ENCODE measurements at places on chromosomes 7 and 10.

- DNase-seq: peak; percentile 81
Observed at GRCh38 chr7:124692425-124692824, 73.2 kb downstream of the GPR37 start.

GRCh38 chr10:90031776-90032175, 330.4 kb downstream of the KIF20B start:
- no peak for DNase-seq

DNA sequence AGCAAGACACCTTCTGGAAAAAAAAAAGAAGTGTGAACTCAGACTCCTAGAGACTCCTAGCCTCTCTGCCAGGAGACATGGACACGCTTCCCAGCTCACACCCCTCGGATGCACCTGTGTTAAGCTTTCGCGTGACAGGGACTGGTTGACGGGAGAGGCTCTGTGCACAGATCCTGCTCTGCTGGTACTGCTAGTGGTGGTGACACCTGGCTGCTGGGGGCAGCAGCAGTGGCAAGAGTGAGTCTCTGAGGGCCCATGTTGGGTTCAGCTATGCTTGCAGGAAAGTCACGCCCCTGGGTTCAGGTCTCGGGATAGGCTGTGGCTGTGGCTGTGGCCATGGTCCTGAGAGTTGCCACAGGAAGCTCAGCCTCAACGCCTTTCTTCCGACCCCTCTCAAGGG, 81.1 kb downstream of the XRCC2 start:
- no peak for DNase-seq

DNA sequence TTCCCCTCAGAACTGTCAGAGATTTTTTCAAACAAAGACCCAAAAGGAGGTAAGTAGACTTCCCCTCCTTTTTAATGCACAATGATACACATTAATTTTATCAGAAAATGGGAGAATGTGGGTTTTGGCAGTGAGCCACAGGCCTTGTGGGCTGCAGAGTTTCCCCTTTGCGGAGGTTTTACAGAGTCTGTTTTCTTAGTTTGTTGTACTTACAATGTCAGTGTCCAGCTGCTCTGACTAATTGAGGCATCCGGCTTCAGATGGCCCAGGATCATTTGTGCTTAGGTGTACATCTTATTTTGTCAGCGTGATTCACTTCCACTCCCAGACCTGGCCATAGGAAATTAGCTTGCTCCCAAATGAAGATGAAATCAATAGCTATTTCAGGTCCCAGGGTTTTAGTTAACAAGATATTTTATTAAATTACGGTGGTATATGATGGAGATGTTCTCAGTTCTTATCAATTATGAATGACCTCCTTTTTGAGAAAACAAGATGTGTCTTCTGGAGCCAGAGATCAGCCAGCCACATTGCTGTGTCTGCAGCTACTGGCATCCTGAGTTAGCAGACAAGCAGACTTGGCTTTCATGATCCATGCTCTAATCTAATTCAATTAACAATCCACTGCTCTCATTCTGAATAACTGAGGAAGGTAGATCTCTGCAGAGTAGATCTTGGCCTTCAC, 1086.6 kb upstream of the SORCS1 start:
- no peak for DNase-seq

GRCh38 chr10:69049566-69049961, 38.3 kb upstream of the SRGN start:
- DNase-seq: no peak

DNA sequence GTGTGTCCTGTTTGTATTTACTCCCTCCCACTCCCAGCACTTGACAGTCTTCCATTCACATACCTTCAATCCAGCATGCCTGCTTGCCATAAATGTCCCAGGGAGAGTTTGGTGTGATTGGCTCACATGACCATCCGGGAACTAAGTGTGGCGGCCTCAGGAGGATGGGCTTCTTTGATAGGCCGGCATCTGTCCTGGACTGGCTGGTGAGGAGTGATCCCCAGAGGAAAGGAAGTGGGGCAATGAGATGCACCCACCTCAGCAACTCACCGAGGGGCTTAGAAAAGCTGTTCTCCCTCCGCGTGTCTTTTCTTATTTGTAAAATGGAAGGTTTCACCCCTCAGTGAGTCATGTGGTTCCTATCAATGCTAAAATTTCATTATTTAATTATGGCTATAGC, 14.9 kb upstream of the EBF3 start:
- DNase-seq: no peak

GRCh38 chr10:70479626-70480238, 1.2 kb downstream of the PALD1 start:
- DNase-seq: no peak

DNA sequence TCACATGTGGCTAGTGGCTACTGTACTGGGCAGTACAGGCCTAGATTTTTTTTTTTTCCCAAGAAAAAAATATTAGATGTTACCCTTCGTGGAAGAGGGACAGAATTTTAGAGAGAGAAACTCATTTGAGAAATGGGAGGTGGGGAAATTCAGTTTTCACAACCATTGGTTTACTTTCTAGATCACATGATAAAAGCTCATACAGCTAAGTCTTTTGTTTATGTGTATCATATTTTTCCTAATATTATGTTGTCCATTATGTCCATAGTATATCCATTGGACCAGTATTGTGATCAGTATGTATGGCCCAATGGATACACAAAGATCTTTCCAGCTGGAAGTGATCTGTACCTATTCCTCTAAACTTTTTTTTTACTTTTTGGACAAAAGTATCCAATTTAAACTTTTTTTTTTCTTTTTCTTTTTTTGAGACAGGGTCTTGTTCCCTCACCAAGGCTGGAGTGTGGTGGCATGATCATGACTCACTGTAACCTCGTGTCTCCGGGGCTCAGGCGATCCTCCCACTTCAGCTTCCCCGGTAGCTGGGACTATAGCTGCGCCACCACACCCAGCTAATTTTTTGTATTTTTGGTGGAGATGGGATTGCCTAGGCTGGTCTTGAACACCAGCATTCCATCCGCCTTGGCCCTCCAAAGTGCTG, 4.1 kb downstream of the CALU start:
- no peak for DNase-seq

- DNase-seq: no peak
Observed at GRCh38 chr7:3154881-3155494, 111.3 kb upstream of the CARD11 start.

DNA sequence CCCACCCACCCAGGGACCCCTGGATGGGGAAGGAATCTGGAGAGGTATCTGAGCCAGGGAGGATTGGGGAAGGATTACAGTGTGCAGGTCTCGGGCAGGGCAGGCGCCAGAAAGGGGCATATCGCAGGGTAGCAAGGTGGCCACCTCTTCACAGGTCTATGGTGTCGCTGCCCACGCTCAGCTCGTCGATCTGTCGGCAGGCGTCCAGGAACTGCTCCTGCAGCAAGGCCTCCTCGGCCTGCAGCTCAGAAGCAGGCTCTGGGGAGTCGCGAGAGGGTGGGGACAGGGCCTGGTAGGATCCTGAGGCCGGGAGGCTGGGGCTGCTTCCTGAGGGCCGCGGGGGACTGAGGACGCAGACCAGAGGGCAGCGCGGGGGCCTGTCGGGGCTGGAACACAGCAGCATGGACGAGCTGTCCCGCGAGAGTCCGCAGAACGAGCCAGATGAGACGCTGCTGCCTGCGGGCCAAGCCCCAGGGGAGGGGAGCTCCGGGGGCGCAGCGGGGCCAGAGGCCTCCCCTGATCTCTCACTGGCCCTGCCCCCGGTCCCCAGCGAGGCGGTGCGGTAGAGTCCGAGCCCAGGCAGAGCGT, 7.1 kb upstream of the RBM28 start:
- no peak for DNase-seq

DNA sequence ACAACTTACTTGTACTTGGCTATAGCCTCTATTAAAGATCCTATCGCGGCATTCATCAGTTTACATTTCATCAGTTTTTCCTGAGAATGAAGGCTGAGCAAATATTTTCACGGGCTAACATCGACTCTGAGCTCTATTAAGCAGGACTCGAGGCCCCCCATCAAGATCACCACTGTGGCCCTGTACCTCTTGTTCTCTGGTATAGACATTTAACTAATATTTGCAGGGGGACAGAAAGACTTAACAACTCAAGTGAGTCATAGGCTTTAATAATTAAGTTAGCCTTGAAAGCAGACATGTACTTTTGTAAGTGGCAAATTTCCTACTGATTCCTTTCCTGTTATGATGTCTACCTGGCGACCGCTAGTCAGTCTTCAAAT, 45.4 kb downstream of the DOCK4 start:
- DNase-seq: no peak

GRCh38 chr10:117987244-117987909, 59.4 kb downstream of the RAB11FIP2 start:
- DNase-seq: no peak

GRCh38 chr10:50360077-50360850, 108.9 kb upstream of the ASAH2 start:
- no peak for DNase-seq

DNA sequence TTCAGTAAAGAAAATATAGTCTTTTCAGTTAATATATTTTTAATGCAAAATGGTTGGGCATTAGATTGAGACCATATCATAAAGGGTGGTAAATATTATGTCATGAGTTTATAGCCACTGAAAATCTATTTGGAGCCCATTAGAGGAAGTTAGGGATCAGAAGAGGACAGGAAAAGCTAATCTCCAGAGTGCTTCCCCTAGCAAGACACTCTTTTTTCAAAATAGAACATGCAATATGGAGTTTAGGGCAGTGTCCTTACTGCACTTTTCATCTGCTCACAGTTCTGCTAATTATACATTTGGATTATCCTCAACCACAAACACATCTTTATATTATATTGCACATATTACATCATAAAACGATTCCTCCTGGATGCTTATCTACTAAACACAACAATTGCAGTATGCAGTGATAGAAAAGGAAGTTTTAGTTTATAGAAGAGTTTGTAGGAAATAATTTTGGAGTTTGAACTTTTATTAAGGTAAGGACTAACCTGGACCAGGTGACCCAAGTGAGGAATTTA, 159.8 kb downstream of the PHF14 start:
- DNase-seq: no peak

GRCh38 chr7:117332031-117332430, 9.2 kb upstream of the WNT2 start:
- DNase-seq: no peak

DNA sequence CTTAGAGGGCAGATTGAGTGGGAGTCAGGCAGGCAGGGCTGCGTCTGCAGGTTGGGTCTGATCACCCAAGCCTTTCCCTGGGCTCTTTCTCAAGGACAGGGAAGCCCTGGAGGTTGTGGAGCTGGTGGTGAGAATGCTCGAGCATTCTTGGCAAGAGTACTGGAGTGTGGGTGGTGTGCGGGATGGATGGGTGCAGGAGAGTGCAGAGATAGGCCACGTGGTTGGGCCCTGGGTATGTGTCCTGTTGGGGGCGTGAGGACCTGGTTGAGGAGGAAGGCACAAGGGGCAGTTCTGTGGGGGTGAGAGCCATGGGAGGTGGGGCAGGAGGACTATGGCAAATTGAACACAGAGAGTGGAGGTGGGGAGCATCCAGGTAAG, 135.9 kb downstream of the PTPN20 start:
- DNase-seq: no peak

- no peak for DNase-seq
Observed at GRCh38 chr7:154540596-154540995, 462.3 kb downstream of the PAXIP1 start.

GRCh38 chr10:78165617-78166016, 132.0 kb downstream of the RPS24 start:
- DNase-seq: peak; percentile 31

DNA sequence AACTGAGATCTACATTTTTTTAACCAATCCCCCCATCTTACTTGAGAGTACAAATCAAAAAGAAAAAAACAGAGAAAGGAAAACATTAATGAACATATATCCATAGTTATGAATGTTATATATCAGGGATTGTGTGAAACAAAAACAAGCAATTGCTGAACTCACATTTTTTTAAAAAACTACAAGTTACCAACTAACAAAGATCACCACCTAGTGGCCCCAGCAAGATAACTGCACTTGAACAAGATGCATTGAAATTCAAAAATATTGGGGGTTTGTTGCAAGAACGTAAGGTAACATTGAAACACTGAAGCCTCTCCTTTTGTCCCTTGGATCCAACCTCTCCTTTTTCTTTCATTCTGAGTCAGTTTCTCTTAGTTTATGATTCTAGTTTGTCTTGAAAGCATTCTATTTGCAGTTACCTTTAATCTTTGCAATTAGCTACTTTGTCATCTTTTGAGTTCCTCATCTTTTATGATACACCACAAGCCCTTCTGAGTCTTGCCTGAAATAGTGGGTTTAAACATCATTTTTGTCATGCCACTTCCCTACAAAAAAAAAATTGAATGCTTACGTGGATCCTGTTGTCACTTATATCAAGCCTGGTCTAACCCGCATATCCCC, 87.3 kb upstream of the TES start:
- DNase-seq: peak; percentile 12

- DNase-seq: no peak
Observed at GRCh38 chr7:81488210-81488609, 281.6 kb downstream of the HGF start.

- DNase-seq: no peak
Observed at GRCh38 chr10:61684894-61685507, 22.3 kb downstream of the CABCOCO1 start.
